ENCODE measurements at places on chromosomes 6 and 20. TPM values are rescaled to one million over a fixed set of nuclear protein-coding genes. Genes with fewer than 3 reads are reported as not detected.

Gene TBXT
- total RNA-seq: not detected

Gene HLA-DQB1
- not detected for total RNA-seq

DNA sequence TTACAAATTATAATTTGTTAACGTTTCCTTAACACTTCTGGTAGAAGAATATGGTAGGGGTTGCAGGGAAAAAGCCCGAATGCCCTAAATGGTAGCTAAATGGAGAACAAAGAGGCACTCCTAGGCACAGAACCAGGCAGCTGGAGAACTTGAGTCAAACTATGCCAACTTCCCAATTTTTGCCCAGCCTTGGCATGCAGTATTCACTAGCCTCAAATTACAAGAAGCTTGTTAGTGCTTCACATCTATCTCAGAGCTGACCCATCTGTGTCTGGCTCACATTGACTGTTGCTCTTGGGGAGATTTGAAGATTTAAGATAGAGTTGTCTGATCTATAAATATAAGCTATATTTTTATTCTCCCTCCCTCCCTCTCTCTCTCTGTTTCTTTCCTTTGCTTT lies 19.4 kb upstream of the LRFN2 start:
- no peak for DNase-seq

DNA sequence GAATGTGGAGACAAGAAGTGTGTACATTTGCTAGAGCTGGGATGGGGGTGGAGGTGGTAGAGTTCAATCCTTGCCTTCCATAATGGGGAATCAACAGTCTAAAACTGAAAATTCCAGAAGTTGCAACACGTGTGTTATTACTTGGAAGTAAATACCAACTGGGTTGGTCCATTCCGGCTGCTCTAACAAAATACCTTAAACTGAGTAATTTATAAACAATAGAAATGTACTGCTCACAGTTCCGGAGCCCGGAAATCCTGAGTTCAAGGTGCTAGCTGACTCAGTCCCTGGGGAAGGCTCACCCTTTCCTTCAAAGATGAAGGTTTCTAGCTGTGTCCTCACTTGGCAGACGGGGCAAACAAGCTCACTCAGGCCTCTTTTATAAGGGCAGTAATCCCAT lies 59.0 kb downstream of the RIN2 start:
- DNase-seq: no peak

GRCh38 chr6:139522511-139523220 lies 148.2 kb upstream of the CITED2 start:
- DNase-seq: no peak

DNA sequence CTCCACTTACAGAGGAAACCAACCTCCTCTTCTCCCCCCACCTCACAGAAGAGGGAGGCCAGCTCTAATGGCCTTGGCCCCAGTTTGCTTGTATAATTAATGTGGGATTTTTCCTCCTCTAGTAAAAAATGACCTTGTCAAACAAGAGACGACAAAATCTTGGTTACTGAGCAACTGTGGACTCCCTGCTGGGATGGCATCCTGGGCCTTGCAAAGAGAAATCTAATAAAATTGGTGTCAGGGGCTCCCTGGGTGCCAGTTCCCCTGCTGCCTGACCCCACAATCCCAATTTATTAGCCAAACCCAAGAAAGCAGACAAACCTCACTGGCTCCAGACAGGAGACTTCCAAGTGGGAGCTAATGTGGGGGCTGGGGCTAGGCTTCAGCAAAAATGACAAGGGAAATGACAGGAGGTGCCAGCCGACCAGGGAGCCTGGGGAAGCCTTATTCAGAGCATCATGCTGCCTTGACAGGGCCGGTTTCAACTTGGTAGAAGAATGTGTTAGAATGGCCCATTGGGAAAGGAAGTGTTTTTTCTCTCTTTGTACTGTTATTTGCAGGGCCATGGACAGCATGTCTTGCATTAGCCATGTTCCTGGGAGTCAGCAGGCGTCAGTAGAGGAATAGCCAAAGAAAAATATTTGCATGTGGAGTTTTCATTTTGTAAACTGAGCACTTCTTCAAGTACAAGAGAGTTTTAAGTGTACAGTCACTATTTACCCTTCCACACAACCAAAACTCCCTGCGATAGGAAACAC lies 816.9 kb downstream of the DHX35 start:
- DNase-seq: no peak

GRCh38 chr20:7673841-7674240 lies 266.4 kb downstream of the HAO1 start:
- DNase-seq: no peak
